ENCODE measurements at places on chromosomes 12 and 14.

- peak; percentile 95 for DNase-seq
Observed at GRCh38 chr12:2294651-2295475, 242.1 kb downstream of the CACNA1C start.

- DNase-seq, result no peak
Observed at GRCh38 chr14:68308726-68309520, 483.9 kb downstream of the ZFP36L1 start.

DNA sequence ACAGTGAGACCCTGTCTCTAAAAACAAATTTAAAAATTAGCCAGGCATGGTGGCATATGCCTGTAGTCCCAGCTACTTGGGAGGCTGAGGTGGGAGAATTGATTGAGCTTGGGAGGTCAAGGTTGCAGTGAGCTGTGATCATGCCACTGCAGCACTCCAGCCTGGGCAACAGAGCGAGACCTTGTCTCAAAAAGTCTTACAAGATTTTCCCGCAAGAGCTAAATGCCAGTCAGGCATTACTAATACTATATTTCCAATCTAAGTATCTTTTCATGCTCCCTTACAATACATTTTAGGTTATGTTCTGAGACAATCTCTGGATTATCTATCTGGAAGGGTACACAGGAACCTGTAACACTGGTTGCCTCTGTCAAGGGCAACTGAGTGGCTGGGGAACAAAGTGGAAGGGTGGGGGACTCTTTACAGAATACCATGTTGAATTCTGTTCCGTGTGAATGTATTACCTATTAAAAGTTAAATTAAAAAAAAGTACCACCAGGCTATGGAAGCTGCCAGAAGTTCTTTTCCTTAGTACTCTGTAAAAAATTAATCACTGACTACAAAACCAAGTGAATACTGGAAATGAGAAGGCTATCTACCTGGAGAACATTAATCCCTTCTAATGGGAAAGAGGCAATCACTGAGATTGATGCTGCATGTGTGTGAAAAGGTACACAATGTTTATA, 56.7 kb downstream of the BTBD7 start:
- no peak for DNase-seq

GRCh38 chr14:75636100-75636692, 24.5 kb downstream of the ERG28 start:
- DNase-seq, result no peak

GRCh38 chr12:54173066-54173726, 15.6 kb downstream of the SMUG1 start:
- no peak for DNase-seq

DNA sequence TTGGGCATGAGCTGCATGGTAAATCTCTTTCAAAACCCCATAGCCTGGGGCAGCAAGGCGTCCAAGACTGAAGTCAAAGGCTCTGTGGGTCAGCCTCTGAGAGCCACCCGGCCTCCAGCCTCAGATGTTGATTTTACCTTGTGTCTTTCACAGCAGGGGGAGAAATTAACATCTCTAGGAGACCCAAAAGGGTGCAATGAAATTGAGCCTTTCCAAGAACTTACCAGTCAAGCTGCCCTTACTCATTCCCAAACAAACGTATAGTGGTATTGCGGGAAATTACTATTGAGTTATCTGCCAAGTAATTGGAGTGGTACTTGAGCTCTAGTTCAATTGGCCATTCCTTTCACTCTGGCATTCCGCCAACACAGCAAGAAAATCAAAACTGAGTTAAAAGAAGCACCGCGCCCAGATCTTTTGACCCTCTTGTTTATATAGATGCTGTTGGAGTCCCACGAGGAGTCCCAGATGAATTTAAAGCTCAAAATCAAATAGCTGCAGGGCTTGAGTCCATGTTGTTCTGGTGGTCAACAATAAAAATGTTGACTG, 380.7 kb upstream of the SYT1 start:
- no peak for DNase-seq

- no peak for DNase-seq
Observed at GRCh38 chr14:70987041-70987440, 79.8 kb downstream of the PCNX1 start.

- no peak for DNase-seq
Observed at GRCh38 chr12:94193168-94193567, 44.8 kb downstream of the PLXNC1 start.

- no peak for DNase-seq
Observed at GRCh38 chr14:99324291-99324690, 52.3 kb upstream of the BCL11B start.

GRCh38 chr14:90288651-90289355, 32.5 kb downstream of the PSMC1 start:
- DNase-seq, result no peak

DNA sequence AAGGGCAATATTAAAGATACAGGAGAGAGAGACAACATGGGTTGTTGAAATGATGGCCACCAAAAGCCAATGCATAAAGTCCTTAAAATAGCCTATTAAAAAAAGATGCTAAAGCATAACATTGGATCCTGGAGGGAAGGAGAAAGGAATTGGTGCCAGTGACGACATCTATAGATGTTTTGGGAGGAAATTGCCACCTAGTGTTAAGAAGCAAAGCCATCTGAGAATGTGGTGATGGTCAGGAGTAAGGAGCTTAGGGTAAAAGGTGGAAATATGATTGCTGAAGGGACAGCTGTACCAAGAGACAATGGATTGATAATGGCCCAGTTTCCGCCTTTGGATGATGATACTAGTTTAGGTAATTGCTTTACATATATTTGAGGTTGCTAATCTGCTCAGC, 85.1 kb downstream of the TMEM30B start:
- no peak for DNase-seq

GRCh38 chr14:22549981-22550673, 38.9 kb downstream of the DAD1 start:
- no peak for DNase-seq

- DNase-seq, result no peak
Observed at GRCh38 chr12:69007101-69007854, 74.3 kb upstream of the CPM start.

GRCh38 chr14:39265033-39265432, 31.3 kb downstream of the MIA2 start:
- no peak for DNase-seq

GRCh38 chr14:34981743-34982420, 910 bp upstream of the SRP54 start:
- DNase-seq, result no peak

- no peak for DNase-seq
Observed at GRCh38 chr12:92506460-92506859, 196.3 kb upstream of the PLEKHG7 start.

- peak; percentile 17 for DNase-seq
Observed at GRCh38 chr14:22319526-22320361, 269.3 kb downstream of the DAD1 start.
